ENCODE measurements at places on chromosomes 12 and 14.
A peak's percentile ranks its signal among the peaks of the same experiment; 100 is the strongest.

DNA sequence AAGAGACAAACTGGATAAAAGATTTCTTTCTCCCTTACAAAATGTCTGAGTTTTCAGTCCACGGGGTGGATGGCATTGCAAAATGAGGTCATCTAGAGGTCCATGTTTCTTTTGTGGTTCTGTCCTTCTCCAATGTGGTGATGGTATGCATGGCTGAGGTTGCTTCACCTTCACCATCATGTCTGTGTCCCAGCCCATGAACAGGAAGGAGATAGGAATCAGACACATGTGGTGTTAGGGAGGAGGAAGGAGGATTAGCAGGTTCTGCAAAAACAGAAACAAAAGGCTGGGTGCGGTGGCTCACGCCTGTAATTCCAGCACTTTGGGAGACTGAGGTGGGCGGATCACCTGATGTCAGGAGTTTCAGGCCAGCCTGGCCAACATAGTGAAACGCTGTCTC, 11.0 kb upstream of the AEBP2 start:
- DNase-seq: no peak

DNA sequence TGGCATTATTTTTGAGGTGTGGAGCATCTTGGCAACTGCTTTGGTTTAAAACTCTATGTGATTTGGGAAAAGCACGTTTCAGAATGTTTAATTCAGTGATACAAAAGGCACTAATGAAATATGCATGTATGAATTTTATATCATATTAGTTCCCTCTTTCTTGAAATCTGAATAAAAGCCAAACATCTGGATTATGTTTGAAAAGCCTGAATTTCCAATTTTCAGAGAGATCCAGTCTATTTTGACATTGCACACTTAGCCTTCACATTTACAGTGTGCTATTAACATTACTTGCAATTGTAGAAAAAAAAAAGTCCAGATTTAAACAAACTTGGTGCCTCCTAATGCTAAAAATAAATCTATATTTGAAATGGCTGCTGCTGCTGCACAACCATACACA, 219.1 kb upstream of the NPAS3 start:
- no peak for DNase-seq

DNA sequence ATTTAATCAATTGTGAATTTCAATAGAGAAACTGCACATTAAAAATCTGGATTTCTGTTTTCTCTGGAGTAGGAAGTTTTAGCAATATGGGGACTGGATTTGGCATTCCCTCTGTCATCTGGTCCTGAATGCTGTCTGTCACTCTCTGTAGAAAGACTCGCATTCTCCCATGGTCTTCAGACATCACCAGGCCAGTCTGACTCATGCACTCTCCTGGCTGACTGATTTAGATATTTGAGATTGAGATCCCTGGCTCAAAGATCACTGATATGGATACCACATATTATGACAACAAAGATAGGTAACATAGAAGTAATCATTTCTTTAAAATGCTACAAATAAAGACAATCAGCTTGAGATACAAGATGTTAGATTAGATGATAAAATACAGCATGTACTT, 524.5 kb downstream of the GALC start:
- DNase-seq: no peak

DNA sequence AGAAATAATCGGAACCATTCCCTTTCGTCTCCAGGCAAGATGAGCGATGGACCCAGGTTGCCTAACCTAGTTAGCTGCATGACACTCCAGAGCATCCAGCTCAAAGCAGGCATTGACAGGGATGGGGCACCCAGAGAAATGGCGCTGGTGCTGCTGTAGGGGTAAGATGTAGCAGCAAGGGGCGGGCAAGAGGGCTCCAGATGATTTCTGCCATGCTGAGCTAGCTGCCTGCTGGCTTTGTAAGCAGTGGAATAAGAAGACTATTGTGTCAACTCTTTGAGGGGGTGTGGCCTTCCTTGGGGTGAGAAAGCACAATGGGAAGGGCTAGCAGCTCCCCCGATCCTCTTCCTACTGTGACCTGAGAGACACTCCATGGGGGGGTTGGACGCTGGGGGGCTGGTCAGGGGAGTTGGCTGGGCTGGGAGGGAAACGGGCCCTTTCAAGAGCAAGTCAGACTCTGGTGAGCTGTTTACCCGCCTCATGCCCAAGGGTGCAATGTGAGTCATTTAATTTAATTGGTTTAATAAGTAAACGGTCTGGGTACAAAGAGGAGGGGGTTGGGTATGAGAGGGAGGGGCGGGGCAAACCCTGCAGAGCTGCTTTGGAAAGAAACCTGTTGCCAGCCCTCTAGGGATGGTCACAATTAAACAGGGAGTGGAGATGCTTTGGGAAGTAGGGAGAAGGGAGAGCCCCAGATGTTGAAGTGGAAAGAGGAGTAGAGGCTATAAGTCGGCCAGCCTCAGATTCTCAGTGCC, 50.5 kb downstream of the B4GALNT3 start:
- DNase-seq: peak; percentile 57
